ENCODE measurements at places on chromosomes 2 and 18.

- DNase-seq: no peak
Observed at GRCh38 chr18:41666231-41666630, 288.8 kb upstream of the PIK3C3 start.

DNA sequence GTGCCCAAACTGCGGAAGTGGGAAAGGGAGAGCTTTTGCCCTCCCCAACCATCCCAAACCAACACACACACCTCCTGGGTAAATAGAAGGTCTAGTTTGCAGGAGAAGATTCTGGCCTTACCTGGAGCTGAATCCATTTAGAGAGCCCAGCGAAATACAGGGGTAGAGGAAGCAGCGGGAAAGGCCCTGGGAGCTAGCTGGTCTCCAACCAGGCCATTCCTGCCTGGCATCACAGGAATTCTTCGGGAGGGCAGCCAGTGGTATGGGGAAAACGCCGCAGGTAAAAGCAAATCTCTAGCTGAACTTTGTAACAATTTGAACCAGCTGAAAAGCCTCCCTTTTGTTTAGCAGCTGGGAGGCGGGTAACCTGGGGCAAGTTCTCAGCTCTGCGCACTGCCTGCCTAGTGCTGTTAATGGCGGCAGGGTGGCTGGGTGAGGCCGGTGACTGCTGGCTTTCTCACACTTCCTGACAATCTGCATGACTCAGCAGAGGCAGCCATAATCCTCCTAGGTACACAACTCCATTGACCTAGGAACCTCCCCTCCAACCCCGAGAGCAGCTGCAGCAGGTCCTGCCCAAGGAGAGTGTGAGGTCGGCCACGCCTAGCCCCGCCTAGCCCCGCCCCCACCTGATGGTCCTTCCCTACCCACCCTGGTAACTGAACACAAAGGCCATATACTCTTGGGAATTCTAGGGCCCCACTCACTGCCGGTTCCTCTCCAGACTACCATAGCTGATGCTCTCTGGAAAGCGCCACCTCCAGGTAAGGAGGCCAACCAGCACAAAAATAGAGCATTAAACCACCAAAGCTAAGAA, 483.8 kb upstream of the REG3G start:
- DNase-seq: no peak

- DNase-seq: no peak
Observed at GRCh38 chr2:232523682-232524597, 2.0 kb upstream of the CHRND start.

- no peak for DNase-seq
Observed at GRCh38 chr2:161709428-161709827, 85.2 kb downstream of the SLC4A10 start.

GRCh38 chr2:141728886-141729285, 401.9 kb downstream of the LRP1B start:
- no peak for DNase-seq

DNA sequence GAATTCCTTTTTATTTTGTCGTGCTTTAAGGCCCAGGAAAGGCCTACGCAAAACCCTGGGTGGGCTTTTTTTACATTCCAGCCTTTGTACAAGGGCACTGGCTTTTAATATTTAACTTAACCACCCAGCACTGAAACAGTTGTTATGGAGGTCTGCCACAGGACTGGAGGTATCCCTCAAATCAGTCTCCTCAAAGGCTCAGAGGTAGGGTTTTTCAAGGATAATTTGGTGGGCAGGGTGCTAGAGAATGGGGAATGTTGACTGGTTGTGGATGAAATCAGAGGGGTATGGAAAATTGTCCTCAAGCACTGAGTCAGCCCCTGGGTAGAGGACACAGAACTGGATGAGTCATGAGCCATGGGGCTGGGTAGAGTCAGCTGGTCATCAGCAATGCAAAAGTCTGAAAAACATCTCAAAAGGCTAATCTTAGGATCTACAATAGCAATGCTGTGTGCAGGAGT, 443.1 kb downstream of the THSD7B start:
- no peak for DNase-seq

GRCh38 chr2:20048488-20049448, 2.7 kb downstream of the LAPTM4A start:
- no peak for DNase-seq

DNA sequence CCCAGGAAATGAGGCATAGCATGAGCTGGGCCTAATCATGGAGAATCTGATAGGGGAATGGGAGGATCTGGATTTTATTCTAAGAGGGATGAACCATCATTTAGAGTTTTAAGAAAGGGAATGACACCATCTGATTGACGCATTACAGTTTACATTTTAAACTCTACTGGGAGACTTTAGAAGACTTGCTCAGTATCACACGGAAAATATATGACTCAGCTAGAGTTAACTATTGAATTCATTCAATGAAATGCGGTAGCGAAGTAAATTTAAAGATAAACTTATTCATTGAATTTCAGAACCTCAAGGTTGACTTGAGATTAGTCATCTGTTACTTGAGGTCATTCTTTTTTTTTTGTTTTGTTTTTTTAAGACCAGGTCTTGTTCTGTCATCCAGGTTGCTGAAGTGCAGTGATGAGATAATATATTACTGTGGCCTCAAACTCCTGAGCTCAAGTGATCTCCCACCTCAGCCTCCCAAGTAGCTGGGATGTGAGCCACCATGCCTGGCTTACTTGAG, 25.0 kb downstream of the MC4R start:
- no peak for DNase-seq

DNA sequence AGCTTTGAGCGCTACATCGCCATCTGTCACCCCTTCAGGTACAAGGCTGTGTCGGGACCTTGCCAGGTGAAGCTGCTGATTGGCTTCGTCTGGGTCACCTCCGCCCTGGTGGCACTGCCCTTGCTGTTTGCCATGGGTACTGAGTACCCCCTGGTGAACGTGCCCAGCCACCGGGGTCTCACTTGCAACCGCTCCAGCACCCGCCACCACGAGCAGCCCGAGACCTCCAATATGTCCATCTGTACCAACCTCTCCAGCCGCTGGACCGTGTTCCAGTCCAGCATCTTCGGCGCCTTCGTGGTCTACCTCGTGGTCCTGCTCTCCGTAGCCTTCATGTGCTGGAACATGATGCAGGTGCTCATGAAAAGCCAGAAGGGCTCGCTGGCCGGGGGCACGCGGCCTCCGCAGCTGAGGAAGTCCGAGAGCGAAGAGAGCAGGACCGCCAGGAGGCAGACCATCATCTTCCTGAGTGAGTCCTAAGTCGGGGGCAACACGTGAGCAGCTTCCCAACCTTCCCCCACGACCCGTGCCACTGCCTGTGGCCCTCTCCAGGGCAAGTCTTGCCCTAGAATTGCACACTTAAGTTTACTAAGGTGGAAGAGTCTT, 928 bp downstream of the GPR39 start:
- DNase-seq: no peak

GRCh38 chr2:127455566-127456493, 37.6 kb downstream of the PROC start:
- DNase-seq: no peak

DNA sequence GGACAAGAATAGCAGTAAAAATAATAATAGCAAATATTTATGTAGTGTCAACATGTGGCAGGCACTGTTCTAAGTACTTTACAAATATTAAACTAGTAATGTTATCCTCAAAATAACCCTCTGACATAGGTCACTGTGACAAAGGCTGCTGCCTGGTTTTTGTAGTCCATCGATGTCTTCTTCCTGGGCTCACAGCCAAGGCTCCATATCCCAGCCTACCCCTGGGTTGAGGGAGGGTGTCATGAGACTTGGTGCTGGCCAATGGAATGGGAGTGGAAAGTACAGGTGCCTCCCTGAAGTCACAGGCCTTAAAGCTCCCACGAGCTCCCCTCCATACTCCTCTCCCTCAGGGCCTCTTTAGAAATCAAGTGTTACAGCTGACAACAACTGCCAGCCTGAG, 159.3 kb downstream of the CYRIA start:
- no peak for DNase-seq

DNA sequence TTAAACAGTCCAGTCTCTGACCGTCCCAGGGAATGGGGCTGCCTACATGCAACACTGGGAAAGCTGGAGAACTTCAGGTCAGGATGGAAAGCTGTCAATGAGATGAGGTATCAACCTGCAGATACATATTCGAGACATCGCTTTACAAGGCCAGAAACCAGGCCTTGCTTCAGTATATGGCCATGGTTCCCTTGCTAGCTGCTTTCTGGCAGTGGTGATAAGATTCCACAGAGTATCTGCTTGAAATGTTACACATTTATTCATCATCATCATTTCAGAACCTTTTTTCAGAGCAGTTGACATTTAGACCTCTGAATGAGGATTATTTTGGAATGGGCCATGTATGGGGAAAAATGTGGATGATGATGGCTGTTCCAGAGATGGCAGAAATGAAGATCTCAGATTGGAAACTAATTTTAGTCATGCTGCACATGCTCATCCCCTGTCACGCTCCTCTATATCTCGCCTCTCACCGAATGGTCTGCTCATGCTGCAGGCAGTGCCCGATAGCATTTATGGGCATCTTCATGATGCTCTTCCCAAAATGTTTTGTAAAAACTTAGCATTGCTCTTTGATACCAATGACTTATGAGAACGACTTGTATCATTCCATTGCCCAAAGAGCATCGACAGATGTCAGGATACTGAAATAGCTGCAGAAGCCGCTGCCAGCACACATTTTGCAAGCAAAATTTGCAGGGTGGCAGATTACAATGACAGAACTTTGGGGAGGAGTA, 14.0 kb upstream of the BMP10 start:
- no peak for DNase-seq

- DNase-seq: no peak
Observed at GRCh38 chr2:144452989-144453336, 67.0 kb downstream of the ZEB2 start.

DNA sequence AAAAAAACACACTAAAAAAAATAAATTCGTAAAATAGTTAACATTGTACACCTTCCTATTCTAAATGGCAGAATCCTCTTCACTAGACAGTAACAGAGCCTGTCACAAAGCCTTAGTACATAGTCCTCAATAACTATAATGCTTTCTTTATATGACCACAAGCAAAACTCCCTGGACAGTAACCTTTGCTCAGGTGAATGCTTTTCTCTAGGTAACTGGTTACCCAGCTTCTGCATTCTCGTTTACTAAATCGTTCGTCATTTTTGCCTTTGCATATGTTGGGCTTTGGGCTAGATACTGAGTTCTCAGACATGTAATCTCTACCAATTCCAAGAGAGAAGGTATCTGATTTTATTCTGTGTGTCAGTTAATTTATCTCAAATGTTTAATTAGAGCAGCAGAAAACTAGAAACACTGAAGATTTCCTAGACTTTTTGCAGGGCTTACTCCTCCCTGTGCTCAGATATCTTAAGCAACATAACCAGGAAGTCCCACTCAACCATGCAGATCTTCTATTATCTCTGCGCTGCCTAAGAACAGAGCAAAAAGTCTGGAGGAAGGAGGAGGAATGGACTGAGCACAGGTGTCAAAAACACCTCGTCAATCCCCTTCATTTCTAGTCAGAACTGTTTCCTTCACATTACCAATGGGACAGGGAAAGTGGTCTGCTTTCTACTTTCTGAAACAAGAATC, 247.7 kb downstream of the SOCS6 start:
- DNase-seq: no peak

DNA sequence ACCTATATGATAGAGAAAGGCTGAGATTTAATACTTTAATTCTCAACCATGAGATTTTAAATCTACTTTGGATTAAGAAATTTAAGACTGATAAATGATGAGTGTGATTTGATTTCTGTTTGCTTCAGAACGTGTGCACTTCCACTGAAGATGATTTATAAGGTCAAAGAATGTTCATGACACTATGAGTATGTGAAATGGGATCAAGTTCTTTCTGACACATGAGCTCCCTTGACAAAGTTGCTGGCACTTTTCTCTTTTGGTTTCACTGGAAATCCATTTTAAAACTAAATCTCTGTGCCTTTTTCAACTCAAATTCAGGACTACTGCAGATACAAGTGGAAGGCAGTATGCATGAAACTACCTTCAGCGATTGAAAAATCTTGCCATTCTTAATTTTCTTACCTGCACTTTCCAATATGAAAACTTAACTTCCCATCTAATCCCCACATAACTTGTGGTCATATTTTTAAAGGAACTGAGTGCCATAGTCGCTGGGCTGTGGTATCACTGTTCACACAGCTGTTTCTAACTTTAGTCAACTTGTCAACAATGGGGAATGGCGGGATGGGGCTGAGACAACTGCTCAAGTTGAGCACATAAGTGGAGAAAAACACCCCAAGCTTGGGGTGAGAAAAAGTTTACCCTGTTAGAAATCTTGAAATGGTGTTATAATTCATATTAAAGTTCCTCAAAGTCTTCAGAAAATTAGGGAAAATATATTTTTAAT, 51.8 kb upstream of the TTN start:
- no peak for DNase-seq

- no peak for DNase-seq
Observed at GRCh38 chr2:160225722-160226121, 25.6 kb upstream of the ITGB6 start.

DNA sequence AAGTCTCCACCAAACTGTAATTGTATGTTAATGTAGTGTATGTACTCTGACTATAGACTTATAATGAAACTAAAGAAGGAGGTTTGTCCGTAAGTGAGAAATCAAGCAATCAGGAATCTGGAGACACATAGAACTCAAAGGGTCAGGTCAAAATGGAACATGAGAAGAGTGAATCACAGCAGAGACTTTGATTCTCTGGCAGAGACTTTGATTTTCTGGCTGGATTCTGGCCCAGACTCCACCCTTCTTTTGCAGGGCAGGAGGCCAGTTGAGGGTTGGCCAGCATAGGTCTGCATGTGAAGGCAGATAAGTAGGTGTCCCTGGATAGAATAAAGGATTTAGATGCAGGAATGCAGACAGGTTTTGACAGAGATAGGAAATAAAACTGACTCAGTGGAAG, 11.0 kb upstream of the NCKAP5 start:
- no peak for DNase-seq
